ENCODE measurements at places on chromosomes 2 and 18.

DNA sequence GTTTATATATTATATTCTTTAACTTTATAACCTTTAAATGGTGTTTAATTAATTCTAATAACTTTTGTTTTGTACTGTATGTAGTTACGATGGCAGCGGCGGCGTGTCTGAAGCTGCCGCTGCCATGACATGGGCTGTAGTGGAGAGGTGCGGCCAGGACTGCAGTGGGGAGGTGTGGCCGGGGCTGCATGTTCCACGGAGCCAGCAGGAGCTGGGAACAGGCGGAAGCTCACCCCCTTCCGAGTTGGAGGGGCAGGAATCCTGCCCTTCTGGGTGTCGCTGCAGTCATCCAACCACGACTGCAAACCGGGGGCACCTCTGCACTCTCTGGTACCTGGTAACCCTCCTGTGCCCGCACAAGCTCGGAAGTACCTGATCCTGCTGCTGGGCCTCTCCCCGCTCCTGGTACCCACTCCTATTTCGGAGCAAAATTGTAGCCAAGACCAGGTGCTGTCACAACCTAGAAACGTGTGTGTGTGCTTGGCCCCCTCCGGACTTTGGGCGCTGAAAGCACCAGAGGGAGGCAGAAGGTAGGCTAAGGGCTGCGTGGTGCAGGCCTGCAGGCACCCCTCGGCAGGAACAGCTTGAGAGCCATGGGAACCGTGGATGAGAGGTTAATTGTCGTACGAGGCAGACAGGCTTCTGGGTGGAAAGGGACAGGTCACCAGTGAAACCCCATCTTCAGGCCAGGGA lies 1329.7 kb upstream of the SLC39A10 start:
- DNase-seq: no peak

DNA sequence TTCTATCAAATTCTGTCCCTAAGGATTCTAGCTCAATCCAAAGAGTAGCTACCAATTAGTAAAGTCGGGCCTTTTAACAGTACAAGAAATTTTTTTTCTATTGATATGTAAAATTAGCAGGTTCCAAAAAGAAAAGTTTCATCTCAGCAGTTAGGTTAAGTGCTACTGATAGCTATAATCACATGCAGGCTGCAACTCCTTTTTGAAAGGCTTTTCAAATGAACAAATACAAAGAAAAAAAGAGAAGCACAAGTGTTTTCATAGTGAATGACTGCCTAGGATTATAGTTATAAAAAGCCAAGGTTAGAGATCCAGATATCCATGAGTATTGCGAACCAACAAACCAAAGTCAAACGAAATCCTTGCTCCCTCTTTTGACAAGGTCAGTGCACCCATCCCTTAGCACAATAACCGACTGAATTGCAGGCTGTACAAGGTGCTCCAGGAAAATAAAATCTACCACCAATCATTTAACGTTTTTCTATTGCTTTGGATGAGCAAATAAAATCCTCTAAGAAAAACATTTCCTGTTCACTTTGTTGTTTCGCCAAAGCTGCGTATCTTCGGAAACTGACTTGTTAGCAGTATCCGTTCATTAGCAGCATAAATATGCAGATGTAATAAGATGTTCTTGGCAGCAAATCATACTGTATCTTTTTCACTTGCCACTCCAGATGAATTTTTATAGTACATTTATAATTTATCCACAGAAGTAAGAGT lies 100.2 kb downstream of the SRBD1 start:
- no peak for DNase-seq

GRCh38 chr18:3653851-3654441 lies 204.0 kb downstream of the TGIF1 start:
- no peak for DNase-seq

GRCh38 chr2:207473049-207473930 lies 56.5 kb upstream of the CREB1 start:
- peak; percentile 41 for DNase-seq

GRCh38 chr2:188798159-188798558 lies 176.0 kb upstream of the COL3A1 start:
- no peak for DNase-seq

DNA sequence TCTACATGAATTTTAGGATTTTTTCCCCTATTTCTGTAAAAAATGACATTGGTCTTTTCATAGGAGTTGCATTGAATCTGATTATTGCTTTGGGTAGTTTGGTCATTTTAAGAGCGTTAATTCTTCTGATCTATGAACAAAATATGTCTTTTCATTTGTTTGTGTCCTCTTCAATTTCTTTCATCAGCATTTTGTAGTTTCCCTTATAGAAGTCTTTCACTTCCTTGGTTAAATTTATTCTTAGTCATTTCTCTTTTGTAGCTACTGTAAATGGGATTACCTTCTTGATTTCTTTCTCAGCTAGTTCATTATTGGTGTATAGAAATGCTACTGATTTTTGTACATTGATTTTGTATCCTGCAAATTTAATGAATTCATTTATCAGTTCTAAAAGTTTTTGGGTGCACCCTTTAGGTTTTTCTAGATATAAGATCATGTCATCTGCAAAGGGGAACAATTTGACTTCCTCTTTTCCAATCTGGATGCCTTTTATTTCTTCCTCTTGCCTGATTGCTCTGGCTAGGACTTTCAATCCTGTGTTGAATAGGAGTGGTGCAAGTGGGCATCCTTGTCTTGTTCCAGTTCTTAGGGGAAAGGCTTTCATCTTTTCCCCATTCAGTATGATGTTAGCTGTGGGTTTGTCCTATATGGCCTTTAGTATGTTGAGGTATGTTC lies 36.6 kb upstream of the AAK1 start:
- DNase-seq: no peak

DNA sequence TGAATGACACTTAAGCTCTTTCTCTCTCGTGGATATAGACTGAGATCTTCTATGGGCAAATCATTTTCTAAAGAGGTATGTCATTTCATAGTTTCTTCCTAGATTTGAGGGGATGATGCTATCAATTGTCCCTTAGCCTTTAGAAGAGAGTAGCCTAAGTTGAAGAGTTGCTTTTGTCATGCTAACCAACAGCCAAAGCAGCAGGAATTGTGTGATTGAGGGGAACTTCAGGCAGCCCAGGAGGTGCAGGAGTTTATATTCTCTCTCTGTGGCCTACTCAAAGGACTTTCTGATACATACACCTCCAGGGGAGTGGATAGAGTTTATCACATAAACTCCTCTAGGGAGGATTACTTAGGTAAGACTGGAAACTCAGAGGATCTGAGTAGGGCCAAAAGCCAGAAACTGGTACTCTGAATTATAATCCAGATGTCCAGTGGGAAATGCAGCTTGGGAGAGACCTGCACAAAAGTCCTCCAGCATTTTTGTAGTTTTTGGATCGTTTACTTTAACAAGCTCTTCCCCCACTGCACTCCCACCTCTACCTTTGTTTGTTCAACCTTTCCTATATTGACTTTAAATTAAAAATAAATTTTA lies 150.7 kb upstream of the CCDC68 start:
- no peak for DNase-seq

DNA sequence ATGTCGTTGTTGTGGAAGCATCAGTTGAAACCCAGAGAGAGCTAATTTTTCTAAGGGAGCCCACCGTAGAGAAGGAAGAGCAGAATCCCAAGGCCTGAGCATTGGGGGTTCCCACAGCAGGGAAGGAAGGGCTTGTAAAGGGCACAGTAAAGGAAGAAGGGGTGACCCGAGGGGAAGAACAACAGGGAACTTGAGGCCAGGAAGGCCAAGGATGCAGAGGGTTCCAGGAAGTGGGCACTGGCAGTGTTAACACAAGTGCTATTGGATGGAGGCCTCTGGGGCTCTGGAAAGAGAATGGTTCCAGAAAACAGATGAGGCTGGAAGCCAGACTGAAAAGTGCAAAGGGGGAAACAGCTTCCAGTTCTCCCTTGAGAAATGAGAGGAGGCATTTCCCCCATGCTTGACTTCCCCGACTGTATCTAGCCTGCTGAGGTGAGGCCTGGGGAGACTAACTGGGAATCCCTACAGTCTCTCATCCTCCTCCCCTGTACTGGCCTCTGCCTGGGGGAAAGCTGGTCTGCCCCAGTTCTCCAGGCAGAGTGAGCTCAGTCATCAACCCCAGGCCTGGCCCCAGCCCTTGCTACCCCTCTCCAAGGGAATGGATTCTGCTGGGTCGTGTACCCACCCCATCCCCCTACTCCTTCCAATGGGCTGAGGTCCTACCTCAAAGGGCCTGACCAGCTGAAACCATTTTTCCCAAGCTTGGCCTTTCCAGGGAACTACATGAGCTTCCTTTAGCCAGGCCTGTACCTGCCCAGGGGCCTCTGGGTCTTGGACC lies 43.2 kb upstream of the MRPL33 start:
- DNase-seq: no peak

- peak; percentile 10 for DNase-seq
Measured at GRCh38 chr2:229715895-229716507, 1.6 kb upstream of the DNER start.

DNA sequence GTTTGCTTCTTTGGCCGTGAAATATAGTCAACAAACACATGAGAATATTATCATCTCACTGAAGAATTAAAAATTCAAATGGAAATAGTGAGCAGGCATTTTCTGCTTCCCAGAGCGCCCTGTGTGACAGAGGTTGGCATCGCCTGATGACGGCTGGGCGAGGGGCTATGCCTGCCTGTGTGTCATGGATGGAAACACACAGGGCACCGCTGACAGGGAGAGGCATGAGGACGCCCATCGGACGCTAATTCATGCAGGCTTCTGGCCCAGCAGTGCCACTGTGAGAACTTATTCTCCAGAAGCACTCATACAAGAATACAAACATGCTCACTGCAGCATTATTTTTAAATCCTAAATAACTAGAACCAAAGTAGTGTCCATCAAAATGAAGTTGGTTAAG lies 61.4 kb upstream of the OTOS start:
- DNase-seq: no peak

GRCh38 chr2:219995991-219996765 lies 368.7 kb downstream of the SLC4A3 start:
- DNase-seq: no peak

DNA sequence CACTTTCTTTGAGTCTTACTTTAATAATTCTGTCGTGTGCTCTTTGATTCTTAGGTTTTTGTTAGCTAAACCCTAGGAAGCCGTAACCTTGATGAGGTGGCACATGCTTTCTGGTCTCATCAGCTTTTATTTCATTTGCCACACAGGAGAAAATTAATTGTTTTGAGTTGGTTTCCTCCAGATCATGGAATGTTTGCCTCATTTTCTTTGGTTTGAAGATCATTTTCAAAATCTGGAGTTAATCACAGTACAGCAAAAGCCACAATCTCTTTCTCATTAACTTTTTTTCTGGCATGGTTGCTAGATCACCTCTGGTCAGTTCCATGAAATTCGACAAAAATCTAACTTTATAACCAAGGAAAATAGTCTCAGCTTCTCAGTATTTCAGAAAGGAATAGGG lies 182.9 kb downstream of the MYO1B start:
- DNase-seq: no peak
